GDM1 (cell line): ENCODE measurements at places on chromosomes 1 and 21.

DNA sequence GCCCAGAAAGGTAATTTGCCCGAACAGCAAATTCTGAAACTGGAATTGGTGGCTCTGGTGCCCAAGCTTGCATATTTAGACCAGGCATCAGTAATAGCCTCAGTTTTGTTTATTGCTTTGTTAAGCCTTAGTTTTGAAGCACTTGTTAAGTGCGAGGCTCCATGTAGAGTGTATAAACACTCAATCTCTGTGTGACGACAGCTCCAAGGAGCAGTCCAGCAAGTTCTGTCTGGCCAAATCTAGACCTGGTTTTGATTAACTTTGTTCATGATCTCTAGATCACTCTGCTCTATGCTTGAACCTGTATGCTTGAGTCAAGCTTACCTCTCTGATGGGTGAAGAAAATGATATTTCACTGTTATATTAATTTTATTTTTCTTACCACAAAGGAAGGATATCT, 37.4 kb downstream of the DOP1B start:
- no peak for DNase-seq

DNA sequence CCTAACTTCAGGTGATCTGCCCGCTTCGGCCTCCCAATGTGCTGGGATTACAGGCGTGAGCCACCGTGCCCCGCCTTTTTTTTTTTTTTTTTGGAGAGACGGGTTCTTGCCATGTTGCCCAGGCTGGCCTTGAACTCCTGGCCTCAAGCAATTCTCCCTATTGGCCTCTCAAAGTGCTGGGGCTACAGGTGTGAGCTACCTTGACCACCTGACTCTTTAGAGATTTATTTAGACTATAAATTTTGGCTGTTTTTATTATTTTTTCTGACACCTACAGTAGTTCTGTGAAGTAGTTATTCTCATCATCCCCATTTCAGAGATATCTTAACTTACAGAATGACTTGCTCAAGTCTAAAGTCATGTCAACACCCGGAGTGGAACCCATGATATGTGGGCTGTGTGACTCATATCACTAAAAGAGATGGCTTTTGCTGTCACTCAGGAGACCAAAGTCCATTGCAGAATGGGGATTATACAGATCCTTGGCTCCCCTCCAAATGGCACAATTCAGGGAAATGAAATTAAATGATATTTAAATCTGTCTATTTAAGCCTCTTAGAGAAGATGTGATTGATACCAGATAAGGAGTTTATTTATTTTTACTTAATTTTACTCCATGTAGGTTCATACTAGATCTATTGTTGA, 93.2 kb downstream of the CTH start:
- DNase-seq = no peak

DNA sequence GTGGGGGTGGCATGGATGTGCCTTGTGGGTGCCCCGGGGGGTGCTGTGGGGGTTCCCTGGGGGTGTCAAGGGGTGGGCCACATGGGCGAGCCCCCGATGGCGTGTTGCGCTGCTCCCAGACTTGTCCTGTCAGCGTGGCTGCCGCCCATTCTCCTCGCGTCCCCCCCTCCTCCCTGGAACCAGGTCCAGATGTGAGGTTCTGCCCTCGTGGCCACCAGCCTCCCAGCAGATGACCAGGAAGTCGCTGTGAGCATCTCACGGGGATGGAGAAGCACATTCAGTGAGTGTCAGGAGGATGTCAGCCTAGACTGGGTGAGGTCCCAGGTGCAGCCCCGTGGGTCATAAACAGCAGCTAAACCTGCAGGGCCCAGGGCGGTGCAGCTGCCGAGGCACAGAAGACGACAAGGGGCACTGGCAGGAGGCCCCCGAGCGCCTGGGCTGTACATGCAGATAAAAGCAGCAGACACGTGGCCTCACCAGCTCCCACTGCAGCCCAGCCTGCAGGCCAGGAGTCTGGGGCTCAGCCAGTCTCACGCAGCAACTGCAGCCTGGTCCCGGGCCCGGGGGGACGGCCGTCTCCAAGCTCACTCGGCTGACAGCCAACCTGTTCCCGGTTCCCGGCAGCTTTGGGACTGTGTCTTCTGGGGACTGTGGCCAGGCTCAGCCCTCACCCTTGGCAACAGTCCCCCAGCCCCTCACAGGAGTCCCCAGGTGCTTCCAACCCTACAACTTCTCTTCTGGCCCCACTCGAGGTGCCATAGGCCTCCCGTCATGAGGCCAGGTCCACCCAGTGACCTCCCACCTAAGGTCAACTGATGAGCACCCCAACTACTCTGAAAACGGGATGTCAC, 17.5 kb upstream of the COL6A2 start:
- no peak for DNase-seq

- DNase-seq = peak; percentile 14
Measured at GRCh38 chr1:15501208-15502032, 22.6 kb downstream of the CASP9 start.

- DNase-seq = no peak
Measured at GRCh38 chr1:167658574-167659328, 28.7 kb downstream of the RCSD1 start.

DNA sequence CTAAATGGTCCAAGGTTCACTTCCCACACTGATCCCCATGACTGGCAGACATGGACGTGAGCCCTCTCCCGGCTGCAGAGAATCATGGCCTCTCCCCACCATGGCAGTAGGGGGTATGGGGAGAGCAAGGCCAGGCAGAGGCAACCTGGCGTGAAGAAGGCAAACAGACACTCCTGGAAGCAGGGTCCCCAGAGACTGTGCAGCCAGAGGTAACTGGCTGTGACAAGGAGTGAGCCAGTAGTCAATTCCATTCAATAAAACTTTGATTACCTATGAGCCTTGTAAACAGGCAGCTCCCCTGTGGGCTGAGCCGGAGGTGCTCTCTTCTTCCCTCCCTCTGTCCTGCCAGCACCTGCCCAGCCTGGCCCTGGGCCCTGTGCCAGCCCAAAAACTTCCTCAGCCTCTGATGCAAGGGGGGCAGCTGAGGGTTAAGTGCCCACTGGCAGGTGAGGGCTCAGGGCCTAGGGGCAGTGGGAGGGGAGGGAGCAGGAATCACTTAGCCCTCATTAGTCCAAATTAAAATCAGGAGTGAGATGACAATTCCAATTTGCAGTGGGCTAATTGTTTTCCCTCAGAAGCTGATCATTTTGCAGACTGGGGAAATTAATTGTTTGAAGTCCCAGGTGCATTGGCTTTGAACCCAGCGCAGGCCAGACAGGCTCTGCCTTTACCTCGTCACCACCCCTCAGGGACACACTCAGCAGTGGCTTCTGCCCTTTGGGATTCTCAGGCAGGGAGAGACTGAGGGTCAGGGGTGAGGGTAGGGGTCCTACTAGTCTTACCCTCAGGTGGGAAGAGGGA, 35.6 kb downstream of the LRRN2 start:
- no peak for DNase-seq

DNA sequence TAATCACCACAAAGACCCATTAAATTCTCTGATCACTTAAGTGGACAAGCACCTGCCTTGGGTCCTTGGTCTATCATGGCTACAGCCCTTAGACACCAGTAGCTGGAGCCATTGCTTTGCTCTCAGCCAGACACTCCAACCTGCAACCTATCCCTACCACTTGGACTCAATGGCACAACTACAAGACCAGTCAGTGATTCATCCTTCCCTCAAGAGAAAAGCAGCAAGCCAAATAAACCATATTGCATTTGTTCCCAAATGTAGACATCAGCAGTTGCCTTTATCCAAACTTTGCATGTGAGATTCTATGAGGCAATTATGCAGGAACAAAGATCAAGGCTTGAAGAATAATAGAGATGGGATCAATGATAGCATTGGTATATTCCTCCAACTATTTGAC, 263.4 kb downstream of the HHIPL2 start:
- no peak for DNase-seq

- no peak for DNase-seq
Measured at GRCh38 chr1:117244971-117245370, 34.2 kb upstream of the VTCN1 start.

DNA sequence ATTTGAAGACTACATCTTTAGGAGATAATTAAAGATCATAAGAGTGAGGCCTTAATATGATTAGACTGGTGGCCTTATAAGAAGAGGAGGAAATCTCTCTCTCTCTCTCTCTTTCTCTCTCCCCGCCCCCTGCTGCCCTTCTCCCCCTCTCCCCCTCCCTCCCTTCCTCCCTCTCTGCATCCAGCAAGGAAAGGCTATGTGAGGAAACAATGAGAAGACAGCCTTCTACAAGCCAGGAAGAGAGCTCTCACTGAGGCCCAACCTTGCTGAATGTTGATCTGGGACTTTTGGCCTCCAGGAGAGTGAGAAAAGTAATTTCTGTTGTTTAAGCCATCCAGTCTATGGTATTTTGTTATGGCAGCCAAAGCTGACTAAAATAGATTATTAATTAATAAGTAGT, 21.6 kb downstream of the FOXD3 start:
- no peak for DNase-seq

- no peak for DNase-seq
Measured at GRCh38 chr1:43893006-43893405, 40.6 kb upstream of the ARTN start.

- DNase-seq = no peak
Measured at GRCh38 chr1:31657972-31658510, 13.4 kb upstream of the PEF1 start.

DNA sequence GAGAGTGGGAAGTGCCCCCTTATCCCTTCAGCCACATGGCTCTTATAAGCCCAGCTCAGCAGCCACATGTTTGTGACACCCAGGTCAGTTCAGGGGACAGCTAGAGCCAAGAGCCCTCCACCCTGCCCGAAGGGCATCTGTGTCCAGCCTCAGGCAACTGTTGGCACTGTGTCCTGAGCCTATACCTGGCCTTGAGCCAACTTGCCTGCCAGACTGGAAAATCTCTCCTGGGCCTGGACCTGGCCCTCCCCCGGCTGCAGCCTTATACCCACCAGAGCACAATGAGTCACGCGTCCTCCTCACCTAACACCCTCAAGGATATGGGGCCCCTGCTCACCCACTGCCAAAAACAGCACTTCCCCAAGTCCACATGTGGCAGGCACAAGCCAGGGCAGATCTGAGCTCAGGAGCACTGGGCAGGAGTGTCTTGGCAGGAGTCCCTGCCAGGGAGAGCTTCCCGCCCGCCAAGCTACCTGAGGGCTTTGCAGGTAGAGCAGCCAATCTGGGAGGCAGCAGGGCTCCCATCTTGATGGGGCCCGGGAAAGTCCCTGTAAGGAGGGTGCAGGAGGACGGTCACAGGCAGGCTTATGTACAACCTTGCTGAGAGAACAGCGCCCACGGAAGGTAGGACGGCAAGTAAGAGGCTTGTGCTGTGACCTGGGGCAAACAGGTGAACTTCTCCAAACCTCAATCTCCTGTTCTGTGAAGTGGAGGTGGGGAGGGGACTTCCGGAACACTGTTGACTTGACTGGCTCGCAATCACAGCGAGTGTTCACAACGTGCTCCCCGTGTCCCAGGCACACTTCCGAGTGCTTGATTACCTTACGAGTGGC, 19.8 kb upstream of the HSPG2 start:
- DNase-seq = peak; percentile 56

GRCh38 chr1:165577707-165578106, 33.9 kb downstream of the LRRC52 start:
- no peak for DNase-seq

GRCh38 chr1:86273066-86273465, 116.5 kb upstream of the COL24A1 start:
- DNase-seq = no peak

GRCh38 chr21:42248783-42249597, 30.1 kb downstream of the ABCG1 start:
- no peak for DNase-seq

DNA sequence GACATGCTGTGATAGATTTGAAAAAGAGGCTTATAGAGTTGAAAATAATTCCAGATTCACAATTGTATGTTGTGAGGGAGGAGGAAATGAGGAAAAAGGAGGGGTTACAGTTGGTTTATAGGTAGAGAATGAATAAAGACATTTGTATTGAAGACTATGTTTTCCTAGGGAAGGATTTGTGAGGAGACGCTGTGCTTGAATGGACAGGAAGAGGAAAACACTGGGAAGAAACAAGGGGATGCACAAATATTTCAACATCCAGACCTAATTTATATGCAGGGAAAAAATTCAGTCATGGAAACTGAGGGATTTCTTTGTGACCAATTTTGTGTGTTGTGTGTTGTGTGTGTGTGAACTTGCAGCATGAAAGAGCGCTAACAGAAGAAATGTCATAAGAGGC, 92.6 kb upstream of the B3GALT2 start:
- no peak for DNase-seq
